ENCODE measurements at places on chromosomes 13 and 19.
A peak's percentile ranks its signal among the peaks of the same experiment; 100 is the strongest.

DNA sequence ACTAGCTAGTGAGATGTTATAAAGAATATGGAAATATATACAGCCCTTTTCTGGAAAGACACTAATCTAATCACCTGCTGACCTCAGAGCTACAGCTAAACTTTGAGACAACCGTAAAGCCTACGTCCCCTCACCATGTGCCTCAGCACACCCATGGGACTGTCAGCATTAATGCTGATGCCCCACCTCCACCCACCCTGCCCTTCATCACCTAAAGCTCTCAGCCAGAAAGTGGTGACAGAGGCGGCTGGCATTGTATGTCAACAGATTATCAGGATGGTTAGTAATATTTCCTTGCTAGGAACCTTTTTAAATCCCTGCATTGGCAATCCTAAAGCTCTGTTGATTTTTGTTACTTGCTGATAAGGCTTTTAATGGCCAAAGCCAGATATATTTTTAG lies 1177.9 kb downstream of the DIAPH3 start:
- H3K27ac ChIP-seq = no peak overlapping the region
- no peaks in the 10 kb centered on the region for H3K27me3 ChIP-seq
- no peak for DNase-seq
- H3K4me3 ChIP-seq = no peak overlapping the region
- H3K36me3 ChIP-seq = no peaks in the 10 kb centered on the region

- H3K4me1 ChIP-seq = peaks cover 16% of the 10 kb centered on the region
- H3K4me3 ChIP-seq = peak overlapping the region; percentile 9
- peak; percentile 33 for DNase-seq
Observed at GRCh38 chr19:35090506-35091214, 25.0 kb upstream of the FXYD3 start.

DNA sequence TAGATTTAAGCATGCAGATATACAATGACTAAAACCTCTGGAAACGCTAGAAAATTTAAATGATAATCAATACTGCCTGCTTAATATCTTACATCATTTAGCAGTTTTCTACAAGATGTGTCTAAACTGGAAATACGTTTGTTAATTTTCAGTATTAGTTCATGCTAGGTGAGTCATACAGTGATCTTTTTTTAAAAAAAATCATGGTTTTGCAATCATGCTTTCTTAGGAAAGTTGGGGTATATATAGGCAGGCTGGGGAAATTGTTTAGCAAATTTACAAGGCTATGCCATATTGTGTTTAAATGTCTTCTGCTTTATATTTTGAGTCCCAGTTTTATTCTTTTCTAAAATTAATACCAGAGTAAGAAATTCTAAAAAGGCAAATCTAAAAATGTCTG lies 245.4 kb upstream of the SPRY2 start:
- H3K27ac ChIP-seq = no peak overlapping the region
- H3K4me1 ChIP-seq = no peaks in the 10 kb centered on the region
- H3K27me3 ChIP-seq = no peaks in the 10 kb centered on the region
- H3K36me3 ChIP-seq = no peaks in the 10 kb centered on the region

GRCh38 chr19:37997911-37998344 lies 90.9 kb downstream of the SIPA1L3 start:
- H3K27me3 ChIP-seq = no peaks in the 10 kb centered on the region
- no peak overlapping the region for H3K4me3 ChIP-seq
- no peak for DNase-seq
- H3K27ac ChIP-seq = no peak overlapping the region
- peaks cover 21% of the 10 kb centered on the region for H3K4me1 ChIP-seq

DNA sequence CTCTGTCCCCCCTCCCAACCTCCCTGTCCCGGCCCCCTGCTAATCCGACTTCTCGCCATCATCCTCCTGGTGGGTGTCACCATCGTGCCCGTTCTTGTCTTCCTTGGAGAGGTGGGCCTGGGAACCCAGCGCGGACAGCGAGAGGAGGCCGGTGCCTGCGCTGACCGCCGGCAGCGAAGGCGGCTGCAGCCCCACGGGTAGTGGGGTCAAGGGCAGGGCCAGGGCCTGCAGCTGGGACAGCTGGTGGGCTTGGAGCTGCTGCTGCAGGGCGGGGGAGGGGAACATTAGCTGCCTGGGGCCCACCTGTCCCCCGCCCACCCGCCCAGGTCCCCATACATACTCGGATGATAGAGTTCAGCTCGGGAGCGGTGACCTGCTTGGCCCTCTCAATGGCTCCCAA lies 8.5 kb downstream of the TLE5 start:
- H3K27me3 ChIP-seq = no peaks in the 10 kb centered on the region
- H3K27ac ChIP-seq = no peak overlapping the region
- H3K4me1 ChIP-seq = peaks cover 63% of the 10 kb centered on the region
- peaks cover 14% of the 10 kb centered on the region for H3K36me3 ChIP-seq
- no peak for DNase-seq
- H3K4me3 ChIP-seq = no peak overlapping the region

- H3K27me3 ChIP-seq = no peaks in the 10 kb centered on the region
- H3K4me3 ChIP-seq = no peak overlapping the region
- no peaks in the 10 kb centered on the region for H3K36me3 ChIP-seq
- no peak overlapping the region for H3K27ac ChIP-seq
Observed at GRCh38 chr19:39676004-39676403, 20.3 kb downstream of the LGALS16 start.

- H3K4me3 ChIP-seq = peak overlapping the region; percentile 51
- H3K27me3 ChIP-seq = peaks cover 2% of the 10 kb centered on the region
- H3K4me1 ChIP-seq = peaks cover 12% of the 10 kb centered on the region
- H3K27ac ChIP-seq = no peak overlapping the region
- no peaks in the 10 kb centered on the region for H3K36me3 ChIP-seq
Observed at GRCh38 chr19:48398375-48399235, 5.1 kb downstream of the GRIN2D start.

GRCh38 chr13:23934520-23934919 lies 37.2 kb upstream of the C1QTNF9B start:
- H3K4me3 ChIP-seq = no peak overlapping the region
- no peaks in the 10 kb centered on the region for H3K27me3 ChIP-seq
- no peak for DNase-seq
- H3K36me3 ChIP-seq = no peaks in the 10 kb centered on the region

DNA sequence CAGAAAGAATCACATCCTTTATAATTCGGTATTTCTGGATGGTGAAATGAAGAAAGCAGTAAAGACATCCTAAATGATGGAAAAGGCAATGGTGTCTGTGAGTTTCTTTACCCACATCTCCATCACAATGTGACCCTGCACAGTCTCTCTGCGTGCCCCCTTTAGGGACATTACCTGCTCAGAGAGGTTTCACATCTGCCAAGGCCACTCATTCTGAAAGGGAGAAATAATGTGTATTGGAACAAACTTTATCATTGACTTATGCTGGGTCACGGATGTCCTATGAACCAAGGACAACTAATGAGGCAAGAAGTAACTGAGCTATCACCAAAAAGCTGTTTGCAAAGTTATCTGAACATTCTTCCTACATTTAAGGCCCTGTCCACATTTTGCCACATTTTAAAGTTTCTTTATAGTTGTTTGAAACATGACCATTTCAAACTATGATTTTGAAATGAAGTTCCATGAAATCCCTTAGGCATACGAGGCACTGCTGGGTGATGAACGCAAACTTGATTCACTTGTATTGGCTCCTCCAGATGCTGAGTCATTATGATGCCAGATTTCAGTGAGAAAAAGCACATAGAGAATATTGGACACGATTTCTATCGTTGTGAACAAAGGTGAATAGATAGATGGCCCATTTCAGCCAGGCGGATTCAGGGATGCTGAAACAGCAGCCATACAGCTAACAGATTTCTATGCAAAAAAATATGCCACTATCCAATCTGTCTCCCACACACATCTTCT lies 63.5 kb upstream of the HMGB1 start:
- no peak overlapping the region for H3K4me3 ChIP-seq
- no peaks in the 10 kb centered on the region for H3K27me3 ChIP-seq
- no peaks in the 10 kb centered on the region for H3K4me1 ChIP-seq
- H3K27ac ChIP-seq = no peak overlapping the region
- no peak for DNase-seq

- H3K27ac ChIP-seq = no peak overlapping the region
- H3K27me3 ChIP-seq = peaks cover 47% of the 10 kb centered on the region
- no peak for DNase-seq
- no peaks in the 10 kb centered on the region for H3K4me1 ChIP-seq
- H3K36me3 ChIP-seq = no peaks in the 10 kb centered on the region
Observed at GRCh38 chr19:294946-295686, 3.9 kb upstream of the PLPP2 start.

DNA sequence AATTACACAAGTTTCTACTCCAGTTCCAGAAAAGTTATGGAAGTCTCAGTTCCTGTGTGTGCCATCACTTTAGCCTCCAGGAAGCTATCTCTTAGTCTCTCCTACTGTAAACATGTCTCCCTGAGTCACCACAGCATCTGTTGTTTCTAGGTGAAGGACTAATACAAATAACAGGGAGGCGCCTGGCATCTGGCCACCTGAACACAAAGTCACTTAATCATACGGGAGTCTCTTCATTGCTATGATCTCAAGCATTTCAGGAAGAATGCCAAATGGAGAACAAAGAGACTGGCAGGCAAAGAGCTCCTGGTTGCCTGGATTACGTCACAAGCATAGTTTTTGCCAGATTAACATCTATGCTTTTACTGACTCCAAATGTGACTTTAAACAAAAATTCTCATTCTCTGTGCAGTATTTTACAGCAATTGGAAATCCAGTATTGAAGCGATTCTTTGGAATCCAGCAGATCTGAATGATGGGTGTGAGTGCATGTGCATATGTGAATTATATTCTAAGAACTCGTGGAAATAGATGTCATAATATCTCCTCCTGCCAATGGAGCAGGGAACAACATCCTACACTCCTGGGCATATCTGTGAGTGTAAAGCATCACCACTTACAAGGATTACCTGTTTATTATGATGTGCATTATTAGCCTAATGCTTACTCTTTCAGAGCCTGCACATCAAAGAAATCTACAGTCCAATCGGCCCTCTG lies 572.8 kb downstream of the PCDH9 start:
- no peaks in the 10 kb centered on the region for H3K27me3 ChIP-seq
- DNase-seq = no peak
- H3K36me3 ChIP-seq = no peaks in the 10 kb centered on the region
- no peak overlapping the region for H3K4me3 ChIP-seq

- H3K27ac ChIP-seq = peak overlapping the region; percentile 100
- H3K27me3 ChIP-seq = no peaks in the 10 kb centered on the region
- peaks cover 18% of the 10 kb centered on the region for H3K36me3 ChIP-seq
- DNase-seq = peak; percentile 91
Observed at GRCh38 chr19:39409208-39410016, 2.8 kb downstream of the ZFP36 start.

DNA sequence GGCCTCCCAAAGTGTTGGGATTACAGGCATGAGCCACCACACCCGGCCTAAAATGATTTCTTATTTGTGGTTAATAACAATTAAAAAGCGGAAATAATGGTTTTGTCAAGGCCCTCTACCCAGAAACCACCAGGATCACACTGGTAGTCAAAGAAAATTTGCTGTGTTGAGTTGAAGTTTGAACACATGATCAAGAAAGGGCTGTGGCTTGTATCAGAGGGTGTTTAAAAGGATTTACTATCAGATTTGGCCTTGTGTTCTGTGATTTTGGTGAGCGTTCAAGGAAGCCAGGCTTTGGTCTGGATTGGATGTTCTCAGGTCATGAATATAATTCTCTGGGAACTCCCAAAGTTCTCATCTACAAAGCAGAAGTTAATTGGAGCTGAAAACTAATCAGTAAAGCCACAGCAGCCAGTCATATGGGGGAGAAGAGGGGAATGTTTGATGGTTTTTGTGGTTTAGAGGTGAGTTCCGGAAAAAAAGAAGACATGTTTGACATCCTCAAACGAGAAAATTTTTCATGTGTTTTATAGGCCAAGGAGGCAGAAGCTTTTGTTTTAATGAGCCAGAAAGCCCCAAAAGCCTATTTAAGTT lies 10.6 kb upstream of the ZNF556 start:
- no peak for DNase-seq
- H3K27me3 ChIP-seq = no peaks in the 10 kb centered on the region
- H3K36me3 ChIP-seq = peaks cover 16% of the 10 kb centered on the region
- no peak overlapping the region for H3K27ac ChIP-seq
- H3K4me3 ChIP-seq = no peak overlapping the region

DNA sequence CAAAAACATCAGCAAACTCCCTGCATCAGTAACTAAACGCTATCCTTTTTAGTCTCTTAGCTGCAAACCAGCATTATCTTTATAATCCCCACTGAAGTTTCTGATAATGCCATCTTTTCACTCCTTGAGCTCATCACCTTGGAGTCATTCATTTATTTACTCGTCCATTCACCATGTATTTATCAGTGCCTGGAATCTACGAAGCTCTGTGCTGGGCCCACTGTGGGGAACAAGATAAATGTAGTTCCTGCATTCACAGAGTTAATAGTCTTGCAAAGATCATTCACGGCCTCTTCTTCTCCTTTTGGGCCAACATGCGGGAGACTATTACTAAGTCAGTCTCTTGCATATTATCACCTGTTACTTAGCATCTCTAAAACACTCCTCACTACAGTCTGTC lies 89.4 kb downstream of the HS6ST3 start:
- no peaks in the 10 kb centered on the region for H3K36me3 ChIP-seq
- H3K27ac ChIP-seq = no peak overlapping the region
- H3K4me1 ChIP-seq = no peaks in the 10 kb centered on the region
- DNase-seq = no peak

DNA sequence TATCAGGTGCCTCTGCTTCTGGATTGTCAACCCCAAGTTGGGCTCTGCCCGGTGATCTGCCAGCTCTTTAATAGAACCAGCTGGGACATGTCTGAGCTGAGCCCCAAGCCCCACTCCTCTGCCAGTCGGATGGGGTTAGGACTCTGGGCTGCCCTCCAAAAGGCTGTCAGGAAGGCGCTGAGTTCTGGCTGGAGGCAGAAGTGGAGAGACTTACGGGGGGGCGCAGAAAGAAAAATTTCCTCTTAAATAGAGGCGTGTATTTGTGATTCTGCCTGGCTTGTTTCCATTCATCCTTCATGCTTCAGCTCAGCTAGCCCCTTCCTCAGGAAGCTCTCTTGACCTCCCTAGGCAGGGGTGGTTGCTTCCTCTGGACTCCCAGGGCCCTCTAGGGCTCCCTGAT lies 985 bp upstream of the KCNK6 start:
- no peak overlapping the region for H3K4me3 ChIP-seq
- no peaks in the 10 kb centered on the region for H3K36me3 ChIP-seq
- H3K27ac ChIP-seq = no peak overlapping the region
- DNase-seq = no peak

- no peak for DNase-seq
- no peaks in the 10 kb centered on the region for H3K27me3 ChIP-seq
- H3K4me3 ChIP-seq = no peak overlapping the region
- no peaks in the 10 kb centered on the region for H3K4me1 ChIP-seq
- no peaks in the 10 kb centered on the region for H3K36me3 ChIP-seq
Observed at GRCh38 chr19:47891923-47892666, 6.0 kb upstream of the SULT2A1 start.

- H3K27ac ChIP-seq = no peak overlapping the region
- no peaks in the 10 kb centered on the region for H3K4me1 ChIP-seq
- no peaks in the 10 kb centered on the region for H3K27me3 ChIP-seq
- H3K4me3 ChIP-seq = no peak overlapping the region
- DNase-seq = no peak
- H3K36me3 ChIP-seq = peaks cover 76% of the 10 kb centered on the region
Observed at GRCh38 chr13:45004096-45004495, 14.8 kb downstream of the GPALPP1 start.

Data from tibial nerve (tissue), 4 donors.